ENCODE measurements at places on chromosomes 2 and 18. TPM values are rescaled to one million over a fixed set of nuclear protein-coding genes. Genes with fewer than 3 reads are reported as not detected.

DNA sequence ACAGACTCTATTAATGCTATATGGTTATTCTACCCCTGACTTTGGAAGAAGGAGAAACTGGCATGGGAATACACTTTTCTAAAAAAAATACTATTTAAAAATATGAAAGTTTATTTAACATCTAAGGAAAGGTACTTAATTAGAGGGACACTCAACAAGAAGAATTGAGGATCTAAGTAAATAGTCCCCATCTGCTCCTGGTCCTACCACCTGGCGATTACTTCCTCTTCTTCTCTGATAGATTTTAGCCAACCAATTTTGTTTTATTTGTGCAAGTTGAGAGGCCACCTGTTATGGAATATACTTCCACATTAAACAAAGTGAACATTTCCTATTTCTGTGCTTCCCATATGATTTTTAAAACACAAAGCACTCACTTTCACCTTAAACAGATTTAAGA, 111.7 kb downstream of the BCL2 start:
- no peak for DNase-seq

GRCh38 chr18:37484983-37485834, 80.4 kb downstream of the CELF4 start:
- DNase-seq, result no peak

GRCh38 chr18:44880170-44880569, 199.5 kb downstream of the SETBP1 start:
- DNase-seq, result no peak

- DNase-seq, result peak; percentile 51
Measured at GRCh38 chr2:195318440-195319111, 338.4 kb upstream of the SLC39A10 start.

DNA sequence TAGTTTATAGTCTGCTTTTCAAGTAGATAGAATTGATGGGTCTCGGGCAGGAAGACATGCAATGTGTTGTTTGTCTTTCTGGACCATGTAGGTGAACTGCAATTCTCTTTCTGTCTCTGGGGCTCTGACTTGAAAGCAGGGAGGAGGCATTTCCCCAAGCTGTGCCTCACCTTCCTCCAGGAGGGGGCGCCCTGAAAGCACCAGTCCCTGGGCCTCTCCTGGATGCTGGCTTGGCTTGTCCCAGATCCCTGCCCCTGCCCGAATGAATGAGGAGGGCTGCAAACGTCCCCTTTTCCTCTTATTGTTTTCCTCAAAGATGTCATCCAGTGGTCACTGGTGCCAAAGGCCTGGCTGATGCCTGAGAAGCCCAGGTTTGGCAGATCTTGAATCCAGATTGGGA, 270.6 kb downstream of the CELF4 start:
- DNase-seq, result no peak

DNA sequence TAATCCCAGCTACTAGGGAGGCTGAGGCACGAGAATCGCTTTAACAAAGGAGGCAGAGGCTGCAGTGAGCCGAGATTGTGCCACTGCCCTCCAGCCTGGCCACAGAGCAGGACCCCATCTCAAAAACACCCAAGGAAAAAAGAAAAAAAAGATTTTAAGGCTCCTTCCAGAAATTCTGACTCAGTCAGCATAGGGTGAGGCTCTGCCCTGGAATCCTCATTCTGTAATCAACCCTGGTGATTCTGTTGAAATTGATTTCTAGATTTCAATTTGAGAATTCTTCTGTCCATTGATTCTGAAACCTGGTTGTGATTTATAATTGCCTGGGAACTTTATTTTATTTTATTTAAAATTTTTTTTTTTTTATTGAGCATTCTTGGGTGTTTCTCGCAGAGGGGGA, 27.1 kb upstream of the VPS4B start:
- no peak for DNase-seq

DNA sequence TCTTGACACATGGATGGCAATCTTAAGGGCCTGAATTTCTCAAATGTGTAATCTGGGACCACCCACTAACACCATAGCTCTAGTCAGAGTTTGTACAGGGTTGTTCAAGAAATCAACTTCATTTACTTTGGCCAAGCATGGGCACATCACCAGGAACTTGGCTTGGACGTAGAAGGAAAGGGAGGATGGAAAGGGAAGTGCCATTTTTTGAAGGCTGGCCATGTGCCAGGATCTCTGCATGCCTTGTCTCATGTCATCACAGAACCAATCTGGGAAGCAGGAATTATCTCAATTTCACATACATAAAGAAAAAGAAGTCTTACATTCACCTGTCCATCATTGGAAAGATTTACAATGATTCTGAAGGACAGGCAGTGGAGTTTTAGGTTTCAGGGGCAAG, 128.1 kb downstream of the ANTXR1 start:
- DNase-seq, result no peak

DNA sequence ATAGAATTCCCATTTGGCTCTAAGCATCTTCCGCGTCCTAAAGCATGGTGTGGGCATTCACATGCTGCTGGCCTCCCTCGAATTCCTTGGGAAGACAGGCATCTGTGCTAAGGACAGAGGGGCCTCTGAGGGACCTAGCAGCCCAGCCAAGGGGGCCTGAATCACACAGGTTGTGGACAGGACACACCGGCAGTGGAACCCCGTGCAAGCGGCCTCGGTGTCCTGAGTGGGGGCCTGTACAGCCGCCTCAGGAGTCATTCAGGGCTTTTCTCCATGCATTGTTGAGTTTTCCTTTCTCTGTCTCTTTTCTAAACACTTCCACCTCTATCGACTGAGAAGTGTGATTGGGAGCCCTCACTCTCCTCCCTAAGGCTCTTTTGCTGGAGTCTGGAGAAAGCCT, 44.3 kb upstream of the SMIM21 start:
- DNase-seq, result no peak

GRCh38 chr18:30960661-30961060, 81.9 kb downstream of the DSC3 start:
- DNase-seq, result no peak

DNA sequence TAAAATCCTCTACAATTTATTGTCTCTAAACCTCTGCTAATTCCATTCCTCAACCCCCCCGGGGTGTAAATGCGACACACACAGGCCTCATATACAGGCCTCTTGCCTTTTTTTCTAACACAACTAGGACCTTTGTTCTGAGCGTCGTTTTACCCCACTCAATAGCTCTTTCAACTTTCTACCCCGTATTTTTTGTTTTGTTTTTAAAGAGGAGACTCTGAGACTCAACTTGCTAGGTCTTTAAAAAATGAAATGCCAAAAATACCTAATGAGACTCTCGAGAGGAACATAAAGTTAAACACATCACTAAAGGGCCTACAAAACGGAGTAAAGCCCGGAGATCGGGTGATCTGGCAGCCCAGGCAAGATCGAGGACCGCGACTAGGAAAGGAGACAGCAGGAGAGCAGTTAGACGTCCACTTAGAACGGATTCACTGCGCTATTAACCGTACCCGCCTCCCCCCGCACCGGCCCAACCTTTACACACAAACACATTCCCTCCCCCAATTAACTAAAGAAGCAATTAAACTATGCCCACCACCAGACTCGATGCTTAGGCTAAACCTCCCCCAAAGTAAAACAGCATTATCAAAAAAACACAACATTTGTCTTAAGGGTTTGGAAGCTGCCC, 1.7 kb downstream of the TRIP12 start:
- DNase-seq, result no peak

DNA sequence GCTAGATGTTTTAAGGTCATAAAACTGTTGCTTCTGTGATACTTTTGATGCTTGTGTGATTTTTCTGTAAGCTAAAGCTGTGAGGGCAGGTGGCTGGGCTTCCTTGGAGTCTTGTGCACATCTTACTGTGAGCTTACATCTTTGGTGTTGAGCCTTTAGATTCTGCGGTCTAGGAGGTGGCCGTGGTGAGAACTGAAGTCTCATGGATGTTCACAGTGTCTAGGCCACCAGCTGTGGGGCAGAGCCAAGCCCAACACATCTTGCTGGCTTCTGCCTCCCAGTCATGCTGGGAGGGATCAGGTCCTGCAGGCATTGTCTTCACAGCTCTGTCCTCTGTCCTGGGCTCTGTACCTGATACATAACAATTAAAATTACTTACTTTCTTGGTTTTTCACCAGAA, 219.7 kb upstream of the HS6ST1 start:
- no peak for DNase-seq

DNA sequence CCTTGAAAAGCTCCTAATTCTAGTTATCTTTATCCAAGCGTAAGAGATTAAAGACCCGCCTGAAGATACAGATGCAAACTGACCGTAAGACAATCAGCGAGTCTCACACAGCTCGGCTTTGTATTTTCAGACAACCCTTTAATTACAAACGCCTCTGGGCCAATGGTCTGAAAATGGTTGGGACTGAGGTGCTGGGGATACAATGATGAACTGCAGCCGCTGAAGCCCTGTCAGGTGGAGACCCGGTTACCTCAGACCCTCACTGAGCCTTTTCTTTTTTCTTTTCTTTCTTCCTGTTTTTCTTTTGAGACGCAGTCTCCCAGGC, 715 bp upstream of the CFAP36 start:
- no peak for DNase-seq

- DNase-seq, result no peak
Measured at GRCh38 chr18:34514238-34514637, 195.9 kb upstream of the DTNA start.

DNA sequence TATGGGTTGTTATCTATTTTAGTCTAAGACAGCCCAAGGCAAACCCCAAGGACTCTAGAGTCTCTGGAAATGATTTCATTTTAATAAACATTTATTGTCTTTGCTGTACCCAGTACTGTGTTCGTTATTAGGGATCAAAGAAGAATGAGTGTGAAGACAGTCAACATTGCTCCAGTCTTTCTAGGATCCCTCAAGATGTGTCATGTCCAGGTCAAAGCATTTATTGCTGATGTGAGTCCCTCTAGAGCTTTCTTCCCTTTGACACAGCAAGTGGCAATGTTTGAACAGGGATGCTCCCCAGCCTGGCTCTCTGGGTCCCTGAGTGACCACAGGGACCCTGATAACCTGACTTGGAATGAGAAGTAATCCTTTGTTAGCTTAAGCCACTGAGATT, 123.1 kb upstream of the STK17B start:
- DNase-seq, result no peak

DNA sequence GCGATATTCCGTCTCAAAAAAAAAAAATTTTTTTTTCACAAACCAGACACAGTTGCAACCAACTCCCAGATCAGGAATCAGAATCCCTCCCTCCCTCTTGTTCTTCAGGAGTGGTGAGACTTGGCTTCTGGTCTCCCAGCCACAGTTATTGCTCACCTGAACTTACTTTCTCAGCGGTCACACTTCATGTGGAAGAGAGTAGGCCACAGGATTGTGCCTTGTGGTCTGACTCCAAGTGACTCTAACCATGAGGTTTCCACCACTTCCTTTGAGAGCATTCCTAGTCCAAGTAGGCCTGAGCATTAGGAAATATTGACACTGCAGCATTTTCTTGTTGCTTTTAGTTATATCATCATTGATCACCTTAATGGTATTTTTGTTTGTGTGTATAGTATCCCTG, 12.1 kb downstream of the FMNL2 start:
- DNase-seq, result peak; percentile 47

DNA sequence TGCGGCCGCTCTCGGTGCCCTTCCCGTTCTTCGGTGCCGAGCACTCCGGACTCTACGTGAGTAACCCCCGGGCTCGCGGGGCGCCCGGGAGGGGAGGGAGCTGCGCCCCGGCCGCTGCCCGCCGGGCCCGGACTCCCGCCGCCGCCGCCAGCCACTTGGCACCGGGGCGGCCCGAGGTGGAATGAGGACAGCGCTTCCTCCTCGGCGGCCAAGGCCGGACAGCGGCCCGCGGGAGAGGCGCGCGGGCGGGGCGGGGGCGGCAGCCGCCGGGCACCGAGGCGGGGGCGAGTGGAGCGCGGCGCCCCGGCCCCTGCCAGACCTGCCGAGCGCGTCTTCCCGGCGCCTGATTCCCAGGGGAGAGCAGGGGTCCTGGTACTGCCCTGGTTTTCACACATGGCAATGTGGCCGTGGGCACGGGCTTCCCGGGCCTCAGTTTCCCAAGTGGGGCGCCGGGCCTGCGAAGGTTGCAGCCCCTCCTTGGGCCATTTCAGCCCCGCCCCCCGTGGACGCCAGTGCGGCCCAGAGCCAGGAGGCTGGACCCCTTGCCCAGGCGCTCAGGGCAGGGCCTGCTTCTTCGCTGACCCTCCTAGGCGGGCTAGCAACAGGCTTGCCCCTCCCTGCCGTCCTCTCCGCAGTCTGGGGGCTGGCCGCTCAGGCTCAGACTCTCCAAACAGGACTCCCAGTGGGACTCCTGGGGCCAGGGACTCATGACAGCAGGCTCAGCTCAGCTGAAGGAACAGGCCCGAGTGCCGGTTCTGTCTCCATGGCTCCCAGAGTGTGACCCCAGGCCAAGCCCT, 775 bp downstream of the SNED1 start:
- no peak for DNase-seq

GRCh38 chr2:163604941-163605555, 130.8 kb downstream of the FIGN start:
- no peak for DNase-seq

- DNase-seq, result no peak
Measured at GRCh38 chr2:154452471-154452870, 246.0 kb upstream of the KCNJ3 start.

- DNase-seq, result no peak
Measured at GRCh38 chr2:119025762-119026351, 83.9 kb downstream of the MARCO start.

The IL1F10 gene
- not detected for total RNA-seq

The UGT1A4 gene
- 0.10 TPM for total RNA-seq

The PDE11A gene
- 0.57 TPM for total RNA-seq

The CXCR2 gene
- total RNA-seq, result not detected

The LYPD6B gene
- not detected for total RNA-seq

The IL1B gene
- not detected for total RNA-seq

The FKBP1B gene
- total RNA-seq, result 8.2 TPM

The SOWAHC gene
- total RNA-seq, result 26.9 TPM

The RNU2-63P gene
- not detected for total RNA-seq
